ENCODE measurements at places on chromosomes 12 and 14.

- DNase-seq: no peak
Observed at GRCh38 chr14:99249389-99249788, 22.6 kb downstream of the BCL11B start.

GRCh38 chr14:36976571-36977023 lies 195.8 kb downstream of the SLC25A21 start:
- no peak for DNase-seq

DNA sequence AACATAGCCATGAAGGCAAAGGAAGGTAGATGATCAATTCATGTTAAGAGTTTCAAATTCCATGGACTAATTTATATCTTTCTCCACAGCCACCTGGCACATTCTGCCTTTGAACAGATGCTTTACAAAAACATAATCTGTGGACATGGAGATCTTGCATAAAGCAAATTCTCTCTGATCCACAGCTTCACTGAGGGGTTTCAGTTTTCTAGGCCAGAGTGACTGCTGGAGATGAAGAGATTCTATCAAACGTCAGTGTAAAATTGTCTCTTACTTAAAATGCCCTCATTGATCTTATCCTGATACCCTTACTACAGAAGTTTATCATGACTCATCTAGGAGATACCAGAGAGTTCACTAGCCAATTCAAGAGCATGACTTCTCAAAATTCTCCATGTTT lies 291.6 kb downstream of the DAD1 start:
- no peak for DNase-seq

DNA sequence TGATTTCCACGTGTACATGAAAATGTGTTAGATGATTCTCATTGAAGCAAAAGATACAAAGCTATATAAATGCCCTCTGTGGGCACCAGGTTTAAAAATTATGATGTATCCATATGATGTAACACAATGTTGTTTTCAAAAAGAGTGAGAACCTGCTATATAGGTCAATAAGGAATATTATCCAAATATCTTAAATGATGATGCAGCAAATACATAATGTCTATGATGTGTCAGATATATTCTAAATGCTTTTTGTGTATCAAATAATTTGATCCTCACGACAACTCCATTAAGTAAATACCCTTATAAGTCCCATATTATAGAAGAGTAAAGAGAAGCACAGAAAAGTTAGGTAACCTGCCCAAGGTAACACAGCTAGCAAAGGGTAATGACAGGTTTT lies 393.0 kb upstream of the DCN start:
- DNase-seq: no peak

GRCh38 chr14:56379956-56380355 lies 199.6 kb upstream of the TMEM260 start:
- no peak for DNase-seq

DNA sequence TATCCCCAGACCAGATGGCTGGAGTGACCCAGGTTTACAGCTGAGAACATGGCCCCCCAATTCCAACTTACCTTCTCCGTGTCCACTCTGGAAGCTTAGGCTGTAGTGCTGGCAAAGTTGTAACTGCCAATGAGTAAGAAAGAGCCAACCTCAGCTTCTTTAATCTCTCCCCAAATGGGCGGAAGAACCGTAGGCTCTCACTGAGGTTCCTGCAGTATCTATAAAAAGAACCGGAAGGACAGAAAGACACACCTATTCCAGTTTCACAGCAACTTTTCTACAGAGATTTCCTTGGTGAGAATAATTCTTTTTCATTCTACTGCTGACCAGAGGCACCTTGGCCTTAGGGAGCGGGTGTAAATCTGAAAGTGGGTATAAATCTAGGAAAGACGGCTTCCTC lies at the start of gene GPRC5D:
Gene GPRC5D (minus strand): TSS at position 135 of the 400 bp plus-strand sequence. CDS start 1,786 bp downstream, outside the sequence.
- no peak for DNase-seq

GRCh38 chr12:117835156-117835555 lies 133.6 kb downstream of the KSR2 start:
- no peak for DNase-seq

DNA sequence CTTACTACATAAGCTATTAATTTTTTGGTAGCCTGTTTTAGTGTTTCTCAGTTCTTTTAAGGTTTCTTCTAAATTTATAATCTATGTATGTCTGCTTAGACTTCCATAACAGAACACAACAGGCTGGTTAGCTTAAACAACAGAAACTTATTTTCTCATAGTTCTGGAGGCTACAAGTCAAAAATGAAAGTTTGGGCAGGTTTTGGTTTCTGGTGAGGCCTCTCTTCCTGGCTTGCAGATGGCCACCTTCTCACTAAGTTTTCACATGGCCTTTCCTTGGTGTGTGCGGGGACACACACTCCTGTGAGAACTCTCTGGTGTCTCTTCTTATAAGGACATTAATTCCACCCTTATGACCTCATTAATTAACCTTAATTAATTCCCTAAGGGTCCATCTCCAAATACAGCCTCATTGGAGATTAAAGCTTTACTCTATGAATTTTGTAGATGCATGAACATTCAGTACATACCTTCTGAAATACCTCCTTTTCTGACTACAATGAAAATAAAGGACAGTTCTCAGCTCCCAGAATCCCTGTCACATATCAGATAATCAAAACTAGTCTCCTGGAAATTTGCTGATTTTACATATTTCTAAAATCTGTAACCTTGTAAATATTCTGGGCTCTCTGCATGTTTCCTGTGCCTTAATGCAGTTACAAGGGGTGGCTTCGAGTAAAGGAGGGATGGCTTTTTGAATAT lies 23.2 kb upstream of the BMAL2 start:
- no peak for DNase-seq

DNA sequence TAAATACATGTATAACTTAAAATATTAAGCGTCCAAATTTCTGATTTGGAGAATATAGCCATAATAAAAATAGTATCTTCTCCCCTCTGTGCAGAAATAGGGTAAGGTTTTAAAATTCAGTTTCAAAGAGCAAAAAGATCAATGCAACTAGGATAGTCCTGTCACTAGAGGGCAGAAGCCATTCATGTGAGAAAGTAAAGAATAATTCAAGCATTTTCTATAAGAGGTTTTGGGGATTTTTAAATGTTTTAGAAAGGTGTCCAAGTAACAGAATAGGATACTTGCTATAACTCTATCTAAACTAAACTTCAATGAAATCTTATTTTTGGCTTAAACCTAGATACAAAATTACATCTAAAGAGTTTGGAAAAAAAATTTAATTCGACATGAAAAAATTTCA lies 50.3 kb downstream of the ADAMTS20 start:
- DNase-seq: no peak

DNA sequence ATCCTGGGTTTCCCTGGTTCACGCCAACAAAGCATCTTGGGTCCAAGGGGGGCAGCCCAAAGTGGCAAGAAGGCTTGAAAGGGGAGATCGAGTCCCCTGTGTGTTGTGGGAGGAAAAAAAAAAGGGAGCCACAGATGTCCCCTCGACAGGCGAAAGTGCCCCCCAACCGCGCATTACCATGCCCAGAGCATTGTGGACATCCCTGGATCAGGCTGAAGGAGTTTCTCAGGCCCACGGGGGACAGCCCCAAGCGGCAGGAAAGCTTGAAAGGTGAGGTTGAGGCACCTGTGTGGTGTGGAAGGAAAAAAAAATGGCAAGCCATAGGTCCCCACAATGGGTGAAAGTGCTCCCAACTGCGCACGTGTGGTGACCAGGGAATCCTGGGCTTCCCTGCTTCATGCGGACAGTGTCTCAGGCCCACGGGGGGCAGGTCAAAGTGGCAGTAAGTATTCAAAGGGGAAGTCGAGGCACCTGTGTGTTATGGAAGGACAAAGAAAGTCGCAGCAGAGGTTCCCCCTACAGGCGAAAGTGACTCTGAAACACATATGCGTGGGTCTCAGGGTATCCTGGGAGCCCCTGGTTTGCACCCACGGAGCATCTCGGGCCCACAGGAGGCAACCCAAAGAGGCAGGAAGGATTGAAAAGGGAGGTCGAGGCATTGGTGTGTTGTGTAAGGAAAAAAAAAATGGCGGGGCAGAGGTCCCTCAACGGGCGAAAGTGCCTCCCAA lies 580.1 kb downstream of the ALG10 start:
- no peak for DNase-seq

- DNase-seq: no peak
Observed at GRCh38 chr14:34379816-34380470, 82.1 kb downstream of the SPTSSA start.

GRCh38 chr12:65906006-65906405 lies 81.7 kb downstream of the HMGA2 start:
- no peak for DNase-seq

GRCh38 chr14:55977392-55978150 lies 140.6 kb upstream of the PELI2 start:
- DNase-seq: no peak

- no peak for DNase-seq
Observed at GRCh38 chr12:131434208-131435125, 276.4 kb upstream of the SFSWAP start.

- DNase-seq: no peak
Observed at GRCh38 chr12:93895089-93895445, 217.9 kb downstream of the CRADD start.

DNA sequence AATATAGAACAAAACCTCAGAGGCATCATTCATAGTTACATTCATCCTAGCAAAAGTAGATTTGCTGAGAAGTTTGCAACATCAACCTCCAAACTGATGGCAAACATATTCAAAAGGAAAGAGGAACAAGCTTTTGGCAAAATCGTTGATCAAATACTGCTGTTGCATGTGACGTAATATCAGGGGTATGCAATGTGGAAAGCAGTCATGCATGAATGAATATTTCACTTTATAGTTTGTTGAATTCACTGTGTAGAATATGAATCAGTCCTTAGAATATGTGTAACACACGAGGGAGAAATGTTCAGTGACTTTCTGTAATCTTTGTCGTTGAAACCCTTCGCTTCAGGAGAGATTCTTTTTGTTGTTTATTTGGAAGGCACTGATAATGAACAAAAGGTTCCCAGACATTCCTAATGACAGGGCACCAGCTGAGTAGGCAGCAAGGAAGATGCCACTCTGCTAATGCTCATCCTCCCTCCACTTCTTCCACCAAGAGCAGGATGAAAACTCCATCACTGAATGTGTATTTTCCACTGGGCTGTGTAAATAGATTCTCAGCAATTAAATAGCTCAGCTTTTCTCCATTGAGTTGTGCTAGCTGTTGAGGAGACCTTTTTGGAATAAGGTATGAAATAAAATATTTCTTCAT lies 126.1 kb downstream of the PELI2 start:
- DNase-seq: no peak

- no peak for DNase-seq
Observed at GRCh38 chr12:106868982-106869700, 86.6 kb upstream of the TMEM263 start.

DNA sequence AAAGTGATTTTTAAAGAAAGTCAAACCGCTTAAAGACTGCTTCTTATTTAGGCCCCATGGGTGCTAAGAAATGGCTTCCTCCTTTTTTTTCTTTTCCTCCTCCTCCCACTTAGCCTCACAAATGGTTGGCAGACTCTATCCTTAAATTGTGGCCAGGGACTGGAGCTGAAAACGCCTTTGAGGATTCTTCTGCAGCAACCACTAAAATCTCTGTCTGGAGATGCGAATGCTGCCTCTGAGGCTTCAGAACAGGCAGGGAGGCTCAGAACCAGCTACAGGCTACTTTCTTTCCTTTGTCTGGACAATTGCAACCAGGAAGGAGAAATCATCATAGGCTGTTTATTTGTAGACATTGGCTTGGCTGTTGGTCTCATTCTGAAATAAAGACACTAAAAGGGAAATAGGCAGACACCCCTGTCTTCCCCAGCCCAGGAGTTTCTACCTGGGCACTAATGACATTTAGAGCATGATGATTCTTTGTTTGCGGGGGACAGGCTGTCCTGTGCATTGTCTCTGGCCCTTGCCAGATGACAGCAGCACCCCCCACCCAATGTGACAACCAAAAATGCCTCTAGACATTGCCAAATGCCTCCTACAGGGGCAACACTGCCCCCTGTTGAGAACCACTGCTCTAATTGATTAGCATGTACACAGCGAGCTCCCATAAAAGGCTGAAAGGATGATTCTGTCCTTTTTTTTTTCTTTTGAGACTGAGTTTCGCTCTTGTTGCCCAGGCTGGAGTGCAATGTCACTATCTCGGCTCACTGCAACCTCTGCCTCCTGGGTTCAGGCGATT lies 50.3 kb downstream of the MAP1LC3B2 start:
- no peak for DNase-seq

GRCh38 chr12:119721306-119721705 lies 53.4 kb downstream of the PRKAB1 start:
- DNase-seq: no peak

- no peak for DNase-seq
Observed at GRCh38 chr12:3105690-3106479, 28.7 kb downstream of the TSPAN9 start.

DNA sequence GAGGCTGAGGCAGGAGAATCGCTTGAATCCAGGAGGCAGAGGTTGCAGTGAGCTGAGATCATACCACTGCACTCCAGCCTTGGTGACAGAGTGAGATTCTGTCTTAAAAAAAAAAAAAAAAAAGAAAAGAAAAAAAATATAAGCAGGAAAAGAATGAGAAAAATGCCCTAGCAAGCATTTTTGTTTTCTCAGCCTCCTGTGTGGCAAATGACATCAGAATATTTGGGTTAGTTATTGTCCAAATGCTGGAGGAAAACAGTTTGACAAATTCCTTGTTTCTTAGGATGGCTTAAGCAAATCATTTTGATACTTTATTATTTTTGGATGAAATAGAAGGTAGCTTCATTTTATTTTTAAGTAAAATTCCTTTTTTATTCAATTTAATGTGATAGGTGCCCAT lies 7.5 kb upstream of the PTPRR start:
- DNase-seq: no peak

DNA sequence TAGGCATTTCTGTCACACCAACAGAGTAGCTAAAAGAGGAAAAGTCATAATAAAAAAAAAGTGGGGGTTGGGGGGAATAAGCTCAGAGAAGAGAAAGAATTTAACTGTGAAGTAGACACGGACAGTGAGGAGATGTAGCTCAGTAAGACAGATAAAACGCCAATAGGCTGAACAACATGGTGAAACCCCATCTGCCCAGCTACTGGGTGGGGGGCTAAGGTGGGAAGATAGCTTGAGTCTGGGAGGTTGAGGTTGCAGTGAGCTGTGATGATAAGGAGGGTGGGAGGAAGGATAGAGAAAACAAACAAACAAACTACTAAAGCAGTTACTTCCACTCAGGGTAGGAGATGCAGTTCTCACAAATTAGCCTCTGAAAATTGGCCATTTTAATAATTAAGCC lies 25.0 kb downstream of the HECTD4 start:
- no peak for DNase-seq

- DNase-seq: no peak
Observed at GRCh38 chr12:110271015-110271414, 10.0 kb upstream of the ATP2A2 start.

GRCh38 chr12:111993292-111994150 lies 19.4 kb downstream of the TMEM116 start:
- DNase-seq: no peak

DNA sequence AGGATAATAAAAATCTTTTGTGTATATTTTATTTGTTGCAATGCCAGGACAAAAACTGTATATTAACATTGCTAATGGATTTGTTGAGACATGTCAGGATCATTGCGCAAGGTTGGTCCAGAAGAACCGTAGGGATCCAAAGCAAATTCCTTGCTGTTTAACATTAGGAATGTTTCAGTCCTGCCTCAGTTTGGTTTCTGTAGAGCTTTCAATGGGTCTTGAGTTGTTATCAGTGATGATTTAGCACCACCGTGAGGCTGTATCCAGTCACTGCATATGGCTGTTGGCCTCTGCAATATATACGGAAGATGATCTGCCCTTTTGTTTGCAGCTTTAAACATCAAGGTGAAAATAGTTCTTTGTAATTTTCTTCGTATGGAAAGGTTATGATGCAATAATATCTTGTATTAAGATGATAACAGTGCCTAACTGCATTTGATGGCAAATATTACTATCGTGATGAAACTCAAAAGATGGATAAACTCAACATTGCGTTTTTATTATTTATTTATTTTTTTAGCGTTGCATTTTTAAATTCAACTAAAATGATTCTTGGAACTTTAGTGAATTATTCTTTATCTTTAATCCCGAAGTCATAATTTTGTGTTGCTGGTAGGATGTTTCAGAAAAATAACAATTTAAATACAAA lies 231.2 kb downstream of the AKAP6 start:
- DNase-seq: no peak
